ENCODE measurements at places on chromosomes 5 and 9.

DNA sequence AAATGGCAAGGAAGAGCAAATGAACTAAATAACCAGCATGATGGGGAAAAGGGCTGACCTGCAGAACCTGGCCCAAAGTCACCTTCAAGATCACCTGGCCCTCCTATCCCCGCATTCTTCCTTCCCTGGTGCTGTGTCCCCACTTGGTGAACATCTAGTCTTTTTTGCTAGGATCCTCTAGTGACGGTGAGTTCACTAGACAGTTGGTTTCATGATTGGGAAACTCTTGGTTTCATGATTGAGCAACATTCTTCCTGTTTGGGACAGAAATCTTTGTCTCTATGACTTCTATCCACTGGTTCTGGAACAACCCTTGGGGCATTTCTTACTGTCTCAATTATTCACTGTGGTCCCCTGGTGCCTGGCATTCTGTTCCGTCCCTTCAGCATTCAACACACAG lies 50.2 kb upstream of the DAB2IP start:
- no peak for DNase-seq

DNA sequence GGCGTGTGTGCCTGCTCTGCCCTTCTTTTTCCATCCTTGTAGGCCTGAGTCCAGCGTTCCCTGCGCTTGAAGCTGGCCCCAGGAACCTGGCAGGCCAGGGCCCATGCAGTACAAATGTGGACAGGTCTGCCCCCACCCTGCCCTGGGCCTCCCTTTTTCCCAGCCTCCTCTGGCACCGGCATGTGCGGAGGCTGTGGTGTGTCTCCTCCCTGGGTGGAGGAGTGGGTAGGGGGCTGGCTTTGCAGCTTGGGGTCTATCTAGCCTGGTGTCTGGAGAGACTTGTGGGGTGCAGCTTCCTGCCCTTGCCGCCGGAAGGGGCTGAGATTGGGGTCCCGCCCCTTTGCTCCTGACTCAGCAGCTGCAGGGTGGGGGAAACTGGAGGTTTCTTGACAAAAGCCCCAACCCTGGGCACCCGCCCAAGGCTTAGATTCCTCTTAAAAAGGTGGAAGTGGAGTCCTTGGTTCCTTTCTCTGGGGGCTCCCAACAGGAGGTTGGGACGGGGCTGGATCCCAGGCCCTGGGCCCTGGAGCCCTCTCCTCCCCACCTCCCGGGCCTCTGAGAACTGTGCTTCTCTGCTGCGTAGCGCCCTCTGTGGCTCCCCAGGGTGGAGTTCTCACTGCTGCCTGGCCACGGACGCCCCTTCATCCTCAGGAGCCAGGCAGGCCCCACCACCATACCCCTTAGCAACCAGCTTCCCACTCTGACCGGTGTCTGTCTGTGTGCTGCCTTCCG lies 18.0 kb downstream of the RXRA start:
- no peak for DNase-seq

DNA sequence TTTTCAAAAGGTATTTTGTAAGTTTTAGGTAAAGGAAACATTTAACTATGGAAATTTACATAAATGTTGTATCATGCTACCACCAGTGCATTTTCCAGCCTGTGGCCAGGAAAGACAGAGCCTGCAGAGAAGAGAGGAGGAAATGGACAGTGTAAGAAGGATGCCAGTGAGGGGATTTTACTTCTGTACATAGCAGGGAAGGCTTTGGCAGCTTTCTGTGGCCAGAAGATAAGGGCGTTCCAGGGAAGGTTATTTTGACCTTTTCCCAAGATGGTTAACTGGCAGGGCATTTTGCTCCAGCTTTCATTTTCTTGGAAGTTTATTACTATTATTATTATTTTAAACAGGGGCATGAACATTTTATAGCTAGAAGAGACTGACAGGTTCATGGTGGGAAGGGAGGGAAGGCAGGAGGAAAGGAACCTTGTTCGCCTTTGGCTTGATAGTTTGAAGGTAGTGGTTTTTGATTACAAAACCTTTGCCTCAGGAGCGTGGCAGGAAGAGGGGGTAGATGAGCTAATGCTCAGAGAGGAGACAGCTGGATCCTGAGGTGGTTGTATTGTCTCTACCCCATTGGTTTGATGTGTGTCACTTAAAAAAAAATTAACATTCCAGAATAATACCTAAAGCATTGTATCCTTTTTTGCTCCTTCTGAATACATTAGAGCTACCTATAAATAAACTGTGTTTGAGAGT lies 4.1 kb downstream of the ISOC1 start:
- DNase-seq: no peak

GRCh38 chr5:115586525-115587146 lies 15.6 kb downstream of the TICAM2 start:
- no peak for DNase-seq

DNA sequence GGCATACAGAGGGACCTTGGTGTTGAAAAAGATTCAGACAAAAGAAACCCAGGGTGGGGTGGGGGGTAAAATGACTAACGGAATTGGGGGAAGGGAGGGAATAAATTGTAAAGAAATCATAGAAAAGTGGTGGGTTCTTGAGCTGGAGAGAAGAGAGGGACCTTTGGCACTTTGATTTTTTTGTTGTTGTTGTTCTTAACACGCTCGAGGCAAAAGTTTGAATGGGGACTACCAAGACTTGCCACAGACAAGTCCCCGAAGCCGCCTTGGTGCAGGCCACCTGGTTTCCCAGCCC lies 616 bp downstream of the VCAN start:
- DNase-seq: no peak

DNA sequence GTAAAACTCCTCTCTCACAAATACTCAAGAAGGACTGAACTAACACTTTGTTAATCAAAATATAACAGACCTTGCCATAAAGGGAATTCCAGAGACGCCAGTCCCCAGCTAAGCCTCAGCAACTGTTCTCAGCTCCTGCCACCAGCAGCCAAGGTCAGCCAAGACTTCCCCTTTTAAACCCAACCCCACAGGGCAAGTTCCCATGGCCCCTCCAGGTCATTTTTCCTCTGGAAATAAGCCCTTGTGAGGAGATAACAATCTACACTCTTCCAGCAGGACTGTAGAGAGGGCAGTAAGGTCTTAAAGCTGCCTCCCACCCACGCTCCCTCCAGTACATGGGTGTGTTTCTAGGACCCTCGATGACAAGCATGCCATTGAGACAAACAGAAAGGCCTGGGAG lies 78.3 kb downstream of the DPYSL3 start:
- DNase-seq: no peak

- peak; percentile 35 for DNase-seq
Observed at GRCh38 chr5:119315516-119315949, 40.3 kb upstream of the TNFAIP8 start.

GRCh38 chr5:171663311-171664085 lies 122.1 kb upstream of the SMIM23 start:
- DNase-seq: no peak

DNA sequence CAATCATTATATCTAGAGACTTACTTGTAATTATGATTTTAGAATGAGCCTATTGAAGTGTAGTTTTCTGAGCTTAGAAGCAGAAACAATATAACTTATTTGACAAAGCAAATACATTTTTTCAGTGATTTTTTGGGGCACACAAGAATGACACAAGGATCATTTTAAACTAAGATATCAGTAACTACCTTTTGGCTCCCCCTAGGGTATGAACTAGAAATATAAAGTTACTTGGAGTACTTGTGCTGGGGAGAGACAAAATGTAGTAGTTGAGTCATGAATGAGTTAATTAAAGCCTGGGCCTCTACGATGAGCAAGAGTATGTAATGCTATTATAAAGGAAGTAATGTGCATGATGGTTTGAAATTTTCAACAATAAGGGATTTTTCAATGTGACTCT lies 1244.1 kb upstream of the ACO1 start:
- DNase-seq: no peak

GRCh38 chr5:174832811-174833210 lies 108.4 kb downstream of the MSX2 start:
- DNase-seq: no peak

DNA sequence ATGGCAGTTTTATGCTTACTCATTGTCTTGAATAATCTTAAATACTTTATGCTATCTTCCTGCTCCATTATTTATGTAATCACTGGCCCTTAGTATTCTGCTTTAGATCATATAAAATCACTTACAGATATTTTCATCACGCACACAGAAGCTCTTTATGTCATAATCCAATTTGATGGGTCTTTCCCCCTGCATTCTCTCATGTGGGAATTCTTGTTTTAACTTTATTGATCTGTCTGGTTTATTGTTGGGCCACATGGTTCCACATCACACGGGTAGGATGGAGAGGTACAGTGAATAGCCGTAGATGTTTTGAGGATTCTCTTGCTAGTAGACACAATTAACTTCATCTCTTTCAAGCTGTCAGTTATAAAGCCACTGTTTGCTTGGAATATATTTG lies 27.0 kb downstream of the PLPPR1 start:
- no peak for DNase-seq

GRCh38 chr9:109974143-109974917 lies 194.3 kb downstream of the PALM2AKAP2 start:
- no peak for DNase-seq

GRCh38 chr9:73153793-73154227 lies 2.1 kb downstream of the ANXA1 start:
- peak; percentile 25 for DNase-seq

DNA sequence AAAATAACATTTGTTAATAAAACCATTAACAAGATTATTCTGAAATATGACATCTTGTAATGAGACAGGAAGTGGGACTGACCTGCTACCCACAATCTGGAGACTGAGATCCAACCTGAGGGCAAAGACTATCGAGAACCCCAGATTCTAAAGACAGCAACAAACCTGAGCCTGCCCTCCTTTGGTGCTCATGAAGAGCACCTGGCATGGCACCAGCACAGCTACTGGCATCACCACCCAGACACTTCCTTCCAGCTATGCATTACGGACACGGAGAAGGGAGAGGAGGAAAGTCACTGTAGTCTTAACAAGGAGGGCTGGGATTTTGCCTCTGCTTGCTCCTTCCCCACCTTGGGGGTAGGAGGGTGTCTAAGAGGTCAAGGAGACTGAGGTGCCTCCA lies 105.5 kb downstream of the AUH start:
- no peak for DNase-seq

- no peak for DNase-seq
Observed at GRCh38 chr9:122088880-122089706, 4.0 kb downstream of the TTLL11 start.

GRCh38 chr9:79610019-79610631 lies 38.4 kb downstream of the TLE4 start:
- DNase-seq: no peak

- DNase-seq: no peak
Observed at GRCh38 chr9:33465096-33465495, 8.6 kb downstream of the NOL6 start.

GRCh38 chr5:178149199-178149932 lies 4.3 kb downstream of the NHP2 start:
- DNase-seq: no peak

All from Calu3 (cell line).